ENCODE measurements at places on chromosomes 13 and 19.

DNA sequence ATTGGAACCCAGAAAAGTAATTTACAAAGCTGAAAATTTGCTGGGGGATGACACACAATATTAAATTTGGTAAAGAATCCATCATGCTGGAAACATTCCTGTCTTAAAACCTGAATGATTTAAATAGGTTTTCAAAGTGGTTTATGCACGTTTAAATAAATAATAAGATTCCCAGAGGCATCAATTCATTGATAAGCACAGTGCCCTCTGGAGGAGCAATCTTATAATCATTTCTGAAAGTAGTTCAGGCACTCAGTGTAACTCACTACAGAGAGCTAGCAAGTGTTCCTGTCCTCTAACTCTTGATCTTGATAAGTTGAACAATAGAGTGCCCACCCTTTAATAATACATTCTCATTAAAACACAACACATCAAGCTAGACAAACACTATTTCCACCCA is 43.5 kb upstream of the SHISA2 start:
- DNase-seq: no peak

- DNase-seq: no peak
Observed at GRCh38 chr19:40607311-40608239, 6.4 kb downstream of the LTBP4 start.

DNA sequence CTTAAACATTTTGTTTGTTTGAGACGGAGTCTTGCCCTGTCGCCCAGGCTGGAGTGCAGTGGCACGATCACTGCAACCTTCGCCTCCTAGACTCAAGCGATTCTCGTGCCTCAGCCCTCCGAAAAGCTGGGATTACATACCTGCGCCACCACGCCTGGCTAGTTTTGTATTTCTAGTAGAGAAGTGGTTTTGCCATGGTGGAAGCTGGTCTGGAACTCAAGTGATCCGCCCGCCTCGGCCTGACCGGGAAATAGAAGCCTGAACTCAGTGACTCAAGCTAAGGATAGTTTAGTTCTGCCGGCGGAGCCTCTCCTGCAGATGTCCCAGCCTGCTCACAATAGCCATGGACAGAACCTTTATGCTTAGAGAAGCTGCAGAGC is 53.0 kb upstream of the ZNF254 start:
- DNase-seq: peak; percentile 43

GRCh38 chr13:40553356-40553755 is 113.1 kb downstream of the FOXO1 start:
- DNase-seq: no peak

DNA sequence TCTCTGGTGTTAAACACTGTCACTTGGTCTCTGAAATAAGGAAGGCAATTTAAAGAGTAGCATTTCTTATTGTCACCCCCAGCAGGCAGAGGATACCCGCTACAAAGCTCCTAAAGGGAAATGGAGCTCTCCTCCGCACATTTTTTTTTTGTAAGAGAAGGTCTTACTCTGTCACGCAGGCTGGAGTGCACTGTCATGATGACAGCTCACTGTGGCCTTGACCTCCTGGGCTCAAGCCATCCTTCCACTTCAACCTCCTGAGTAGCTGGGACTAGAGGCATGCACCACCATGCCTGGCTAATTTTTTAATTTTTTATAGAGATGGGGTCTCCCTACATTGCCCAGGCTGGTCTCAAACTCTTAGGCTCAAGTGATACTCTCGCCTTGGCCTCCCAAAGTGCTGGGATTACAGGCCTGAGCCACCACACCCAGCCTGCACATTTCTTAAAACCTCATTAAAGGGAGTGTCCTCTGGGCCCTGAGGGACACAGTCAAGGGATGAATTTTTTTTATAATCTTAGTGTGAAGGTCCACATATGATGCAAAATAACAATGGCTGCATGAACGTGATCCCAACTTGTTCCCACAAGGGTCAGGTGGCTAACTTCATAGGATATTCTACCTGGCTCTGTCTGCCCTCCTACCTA is 32.1 kb downstream of the SLC25A30 start:
- no peak for DNase-seq

GRCh38 chr19:49272204-49272603 is 52.8 kb downstream of the SLC6A16 start:
- no peak for DNase-seq

DNA sequence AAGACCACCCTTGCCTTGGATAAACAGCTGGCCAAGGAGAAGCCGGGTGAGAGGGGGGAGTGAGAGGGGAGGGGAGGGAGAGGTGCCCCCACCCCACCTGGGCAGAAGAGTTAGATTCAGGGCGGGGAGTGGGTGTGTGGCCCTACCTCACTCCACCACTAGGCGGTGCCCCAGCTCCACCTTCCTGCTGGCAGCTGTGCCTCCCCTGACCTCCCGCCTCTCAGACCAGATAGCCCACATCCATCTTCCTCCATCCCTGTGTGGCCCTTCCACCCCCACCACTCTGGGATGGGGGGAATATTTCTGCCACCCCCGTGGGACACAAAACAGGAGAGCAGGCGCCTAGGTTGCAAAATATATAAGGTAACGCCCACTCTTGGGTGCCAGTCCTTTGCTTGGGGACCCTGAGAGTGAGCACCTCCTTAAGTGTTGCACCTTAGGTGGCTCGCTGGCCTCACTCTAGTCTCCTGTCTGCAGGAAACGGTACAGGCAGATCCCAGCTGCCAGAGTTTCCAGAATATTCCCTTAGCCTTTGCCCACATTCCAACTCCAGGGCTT is 13.8 kb upstream of the EHD2 start:
- peak; percentile 62 for DNase-seq
